Stimulated activated CD8-positive, alpha-beta memory T cell treated with anti-CD3 and anti-CD28 coated beads, Interleukin-7, amount 100 ng/mL, for 1 hour (primary cell): ENCODE measurements at places on chromosomes 1 and 21.

GRCh38 chr1:241464985-241465384 lies 54.6 kb downstream of the FH start:
- DNase-seq: no peak

GRCh38 chr1:91783423-91784170 lies 102.4 kb downstream of the TGFBR3 start:
- DNase-seq: no peak

DNA sequence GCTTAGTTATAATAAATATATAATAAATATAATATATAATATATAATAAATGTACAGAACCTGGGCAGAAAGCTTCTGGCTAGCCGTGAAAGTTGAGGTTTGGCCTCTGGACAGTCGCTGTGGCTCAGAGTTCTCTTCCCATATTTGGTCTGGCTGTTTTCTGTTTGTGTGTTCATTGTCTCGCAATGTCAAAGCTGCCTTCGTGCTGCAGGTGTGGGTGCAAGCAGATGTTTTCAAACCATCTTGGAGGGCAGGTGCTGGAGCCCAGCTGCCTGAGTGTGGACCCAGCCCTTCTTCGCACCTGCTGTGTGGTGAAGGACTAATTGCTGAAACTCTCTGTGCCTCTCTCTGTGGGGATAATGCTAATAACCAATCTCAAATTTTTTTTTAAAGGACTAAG lies 3.6 kb upstream of the CSTB start:
- no peak for DNase-seq

- DNase-seq: no peak
These were observed 33.3 kb downstream of the MATN1 start for GRCh38 chr1:30689901-30690645.
